ENCODE measurements at places on chromosomes 12 and 14. TPM values are rescaled to one million over a fixed set of nuclear protein-coding genes. Genes with fewer than 3 reads are reported as not detected.

CD163L1 gene
- total RNA-seq: 0.22 TPM

DNA sequence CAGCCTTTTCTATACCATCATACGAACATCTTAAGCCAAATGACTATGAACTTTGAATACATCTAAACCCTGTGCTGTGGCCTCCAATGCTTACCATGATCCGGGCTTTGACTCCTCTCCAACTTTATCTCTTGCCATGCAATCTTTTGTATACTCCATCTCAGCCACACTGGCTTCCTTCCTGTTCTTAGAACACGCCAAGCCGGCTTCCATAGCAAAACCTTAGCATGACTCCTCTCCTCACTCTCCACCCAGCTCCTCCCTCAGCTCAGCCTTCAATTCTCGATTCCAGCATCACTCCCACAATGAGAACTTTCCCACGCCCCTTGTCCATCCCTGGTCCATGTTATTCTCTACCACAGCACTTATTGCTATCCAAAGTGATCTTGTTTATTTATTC is 228.3 kb downstream of the NTF3 start:
- H3K36me3 ChIP-seq: no peaks in the 10 kb centered on the region
- H3K4me3 ChIP-seq: no peak overlapping the region
- DNase-seq: no peak
- H3K27me3 ChIP-seq: no peaks in the 10 kb centered on the region

GRCh38 chr14:105742531-105742848 is 216.1 kb downstream of the TMEM121 start:
- H3K36me3 ChIP-seq: no peaks in the 10 kb centered on the region
- no peaks in the 10 kb centered on the region for H3K27me3 ChIP-seq
- DNase-seq: no peak

DNA sequence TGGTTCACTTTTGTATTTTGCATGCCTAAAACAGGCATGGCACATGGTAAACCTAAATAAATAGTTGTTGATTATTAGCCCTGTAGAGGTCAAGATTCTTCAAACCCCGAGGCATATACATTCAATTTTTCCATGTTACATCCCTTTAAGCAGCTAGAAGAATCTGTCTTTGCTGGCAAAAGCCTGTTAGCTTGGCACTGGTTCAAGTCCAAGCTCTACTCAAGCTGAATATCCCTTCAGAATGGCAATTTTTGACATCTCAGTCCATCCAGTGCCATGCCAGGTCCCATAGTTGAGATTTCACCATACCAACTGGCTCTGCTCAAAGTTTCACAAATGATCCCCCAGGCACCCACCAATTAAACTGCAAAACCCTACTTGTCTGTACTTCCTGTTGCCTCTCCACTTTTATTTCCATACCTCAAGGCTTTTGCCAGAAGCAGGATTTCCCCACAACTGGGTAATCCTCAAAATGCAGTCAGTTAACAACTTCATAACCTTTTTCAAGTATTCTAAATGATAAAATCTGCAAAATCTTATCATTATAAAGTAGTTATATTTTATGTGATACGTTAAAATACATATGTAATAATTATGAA is 9.0 kb upstream of the DCN start:
- no peak overlapping the region for H3K27ac ChIP-seq
- DNase-seq: no peak
- H3K36me3 ChIP-seq: no peaks in the 10 kb centered on the region
- no peak overlapping the region for H3K4me3 ChIP-seq

GRCh38 chr12:34190054-34190453 is 167.8 kb downstream of the ALG10 start:
- no peak for DNase-seq
- H3K27ac ChIP-seq: no peak overlapping the region
- no peaks in the 10 kb centered on the region for H3K36me3 ChIP-seq
- H3K27me3 ChIP-seq: no peaks in the 10 kb centered on the region
- H3K4me3 ChIP-seq: no peak overlapping the region

DNA sequence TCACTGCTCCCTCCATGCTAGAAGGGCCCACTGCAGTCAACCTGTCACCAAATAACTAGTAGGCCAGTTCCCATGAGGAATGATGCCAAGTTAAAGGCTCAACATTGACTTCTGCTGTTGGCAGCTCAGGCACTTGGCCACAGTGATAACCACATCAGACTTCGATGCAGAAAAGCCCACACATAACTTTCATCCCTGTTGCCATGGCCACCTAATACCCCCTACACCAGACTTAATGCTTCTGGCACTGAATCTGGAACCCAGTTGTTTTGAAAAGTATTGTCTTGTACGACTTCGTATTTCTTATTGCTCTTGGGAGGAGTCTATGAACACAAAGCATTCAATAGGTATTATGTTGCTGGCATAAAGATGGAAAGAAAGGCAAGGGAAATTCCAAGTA is 44.3 kb upstream of the HELB start:
- peaks cover 3% of the 10 kb centered on the region for H3K4me1 ChIP-seq
- no peak overlapping the region for H3K27ac ChIP-seq
- H3K36me3 ChIP-seq: no peaks in the 10 kb centered on the region
- no peak overlapping the region for H3K4me3 ChIP-seq

- no peaks in the 10 kb centered on the region for H3K27me3 ChIP-seq
- DNase-seq: no peak
- no peak overlapping the region for H3K4me3 ChIP-seq
Measured at GRCh38 chr12:105993766-105994555, 144.8 kb downstream of the NUAK1 start.

DNA sequence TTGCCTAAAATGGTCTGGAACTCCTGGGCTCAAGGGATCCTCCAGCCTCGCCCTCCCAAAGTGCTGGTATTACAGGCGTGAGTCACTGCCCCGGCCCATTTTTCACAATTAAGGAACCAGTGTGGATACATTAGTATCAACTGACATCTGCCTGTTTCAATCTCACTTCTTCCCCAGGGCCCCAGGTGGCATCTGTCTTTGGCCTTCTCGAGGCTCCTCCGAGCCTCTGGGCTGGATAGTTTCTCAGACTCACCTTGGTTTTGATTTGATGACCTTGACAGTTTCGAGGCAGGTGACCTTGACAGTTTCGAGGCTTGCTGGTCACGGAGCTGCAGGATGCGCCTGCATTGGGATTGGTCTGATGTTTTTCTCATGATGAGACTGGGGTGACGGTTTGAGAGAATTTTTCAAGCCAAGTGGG is 41.0 kb upstream of the NCOR2 start:
- no peak for DNase-seq
- peaks cover 9% of the 10 kb centered on the region for H3K4me1 ChIP-seq
- no peak overlapping the region for H3K4me3 ChIP-seq
- H3K27ac ChIP-seq: no peak overlapping the region

ATP5MC2 gene
- 401 TPM for total RNA-seq

DNA sequence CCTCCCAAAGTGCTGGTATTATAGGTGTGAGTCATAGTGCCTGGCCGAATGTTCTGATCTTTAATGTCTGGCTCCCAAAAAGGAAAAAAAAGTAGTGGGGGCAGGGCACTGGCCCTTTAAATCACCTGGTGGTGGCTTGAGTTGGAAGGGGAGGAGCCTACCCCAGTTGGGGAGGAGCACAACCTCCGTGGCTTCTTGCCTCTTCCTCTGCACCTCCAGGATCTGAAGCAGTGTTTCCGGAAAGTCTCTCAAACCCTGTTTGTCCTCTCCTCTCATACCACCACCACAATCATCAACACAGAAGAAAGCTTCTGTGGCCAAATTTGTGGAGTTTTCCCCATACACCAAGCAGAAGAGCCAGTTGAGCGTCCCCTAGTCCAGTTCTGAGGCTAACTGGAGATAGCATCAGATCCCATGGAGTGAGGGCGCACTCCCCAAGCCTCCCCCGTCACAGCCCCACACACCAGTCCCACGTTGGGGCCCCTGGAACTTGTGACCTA is 24.3 kb upstream of the RCOR1 start:
- peaks cover 4% of the 10 kb centered on the region for H3K4me1 ChIP-seq
- H3K36me3 ChIP-seq: no peaks in the 10 kb centered on the region
- H3K4me3 ChIP-seq: no peak overlapping the region
- DNase-seq: no peak
- H3K27ac ChIP-seq: no peak overlapping the region
- no peaks in the 10 kb centered on the region for H3K27me3 ChIP-seq

DNA sequence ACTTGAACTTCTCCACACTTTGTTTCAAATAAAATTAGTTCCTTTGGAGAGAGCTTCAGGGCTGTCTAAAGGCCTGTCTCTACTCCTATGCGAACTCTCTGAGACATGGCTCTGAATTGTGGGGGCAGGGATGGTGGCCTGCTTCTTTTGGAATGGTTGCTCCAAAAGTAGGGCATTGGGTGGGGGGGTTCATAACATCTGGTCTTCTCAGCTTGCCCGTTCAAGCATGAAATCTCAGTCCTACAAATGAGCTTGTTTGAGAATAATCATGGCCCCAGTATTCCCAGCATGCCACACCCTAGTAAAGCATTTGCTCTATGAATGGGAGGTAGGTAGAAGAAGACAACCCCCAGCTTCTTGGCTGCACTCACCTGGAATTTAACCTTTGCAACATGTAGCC is 6.7 kb downstream of the GPR135 start:
- no peaks in the 10 kb centered on the region for H3K36me3 ChIP-seq
- no peak overlapping the region for H3K27ac ChIP-seq
- H3K4me3 ChIP-seq: no peak overlapping the region
- peaks cover 3% of the 10 kb centered on the region for H3K27me3 ChIP-seq
- DNase-seq: no peak

DNA sequence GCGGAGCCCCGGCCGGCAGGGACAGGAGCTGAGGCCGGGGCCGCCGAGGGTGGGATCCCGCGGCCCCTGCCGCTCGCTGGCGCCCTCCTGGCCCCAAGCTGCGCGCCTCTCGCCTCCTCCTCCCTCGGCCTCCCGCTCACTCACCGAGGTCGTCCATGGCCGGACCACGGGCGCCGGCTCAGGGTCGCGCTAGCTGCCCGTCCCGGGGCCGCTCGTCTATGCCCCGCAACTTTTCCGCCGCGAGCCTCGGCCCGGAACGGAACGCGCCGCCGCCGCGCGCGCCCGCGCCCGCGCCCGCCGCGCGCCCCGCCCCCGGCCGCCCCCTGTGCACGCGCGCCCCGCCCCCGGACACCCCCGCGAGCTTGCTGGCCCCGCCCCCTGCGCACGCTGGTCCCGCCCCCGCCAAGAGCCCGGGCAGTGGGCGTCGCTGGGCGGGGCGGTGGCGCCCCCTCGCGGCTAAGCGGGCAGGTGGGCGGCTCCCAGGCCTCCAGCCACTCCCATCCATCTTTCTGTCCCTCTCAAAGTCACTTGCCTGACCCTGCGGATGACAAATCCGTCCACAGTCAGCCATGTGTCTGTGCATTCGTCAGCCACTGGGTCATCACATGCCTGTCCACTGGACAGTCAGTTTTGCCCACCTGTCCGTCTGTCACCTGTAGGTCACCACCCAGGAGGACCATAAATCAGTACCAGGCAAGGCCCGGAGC is at the start of gene PXN:
Gene PXN, minus strand, starts transcription at position 258 of the 707 bp plus-strand sequence. Its CDS starts 101 bp downstream, at position 157.
- H3K27ac ChIP-seq: peak within 1 kb of the TSS; percentile 83
- H3K36me3 ChIP-seq: no peaks in the 10 kb centered on the region
- H3K4me1 ChIP-seq: peaks cover 21% of the 10 kb centered on the region
- DNase-seq: peak; percentile 97
- peak within 1 kb of the TSS; percentile 79 for H3K4me3 ChIP-seq
- H3K27me3 ChIP-seq: no peaks in the 10 kb centered on the region

DNA sequence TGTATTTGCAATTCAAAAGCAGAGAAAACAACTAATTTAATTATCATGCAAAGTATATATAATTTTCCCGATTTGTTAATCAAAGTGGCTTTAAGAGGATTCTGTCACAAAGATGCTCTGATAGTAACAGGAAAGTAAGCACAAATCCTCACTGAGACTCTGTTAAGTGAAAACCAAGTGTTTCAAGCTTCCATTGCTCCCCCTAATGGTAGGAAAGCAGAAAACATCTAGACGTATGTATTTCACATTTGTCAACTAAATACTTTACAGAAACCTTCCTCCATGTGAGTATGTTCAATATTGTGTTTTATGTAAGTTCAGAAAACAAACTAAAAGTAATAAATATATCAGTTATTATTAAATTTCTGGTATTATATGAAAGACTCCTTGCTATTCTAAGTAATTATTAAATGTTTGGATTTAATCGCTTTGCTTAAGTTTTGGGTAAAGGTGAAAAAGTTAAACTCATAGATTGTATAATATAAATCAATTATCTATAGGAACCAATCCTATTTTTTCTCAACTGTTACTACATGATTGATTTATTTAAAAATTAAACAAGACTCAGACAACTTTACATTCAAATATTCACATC is 1.5 kb upstream of the NTS start:
- H3K27me3 ChIP-seq: no peaks in the 10 kb centered on the region
- H3K27ac ChIP-seq: no peak overlapping the region
- peaks cover 6% of the 10 kb centered on the region for H3K4me1 ChIP-seq
- no peak overlapping the region for H3K4me3 ChIP-seq

PTPN11 gene
- 133 TPM for total RNA-seq

DNA sequence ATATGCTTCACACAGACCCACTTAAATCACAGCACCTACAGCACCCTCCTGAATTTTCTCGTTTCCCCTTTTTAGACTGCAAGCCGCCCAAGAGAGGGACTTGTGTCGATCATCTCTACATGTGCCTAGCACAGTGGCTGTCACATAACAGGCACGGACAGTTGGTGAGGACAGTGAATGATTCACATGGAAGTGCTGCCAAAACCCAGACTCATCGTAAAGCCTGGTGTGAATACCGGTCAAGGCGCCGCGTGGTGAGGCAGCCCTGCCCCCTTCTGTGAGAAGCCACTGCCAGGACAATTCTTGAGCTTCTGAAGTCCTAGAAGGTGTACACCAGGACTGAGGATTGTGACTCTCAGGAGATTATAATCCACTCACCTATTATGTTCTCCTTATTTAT is 44.3 kb downstream of the ATG2B start:
- H3K4me1 ChIP-seq: no peaks in the 10 kb centered on the region
- no peak overlapping the region for H3K27ac ChIP-seq
- DNase-seq: no peak
- no peaks in the 10 kb centered on the region for H3K27me3 ChIP-seq
- no peak overlapping the region for H3K4me3 ChIP-seq

- no peak overlapping the region for H3K27ac ChIP-seq
- H3K4me3 ChIP-seq: no peak overlapping the region
- peaks cover 6% of the 10 kb centered on the region for H3K36me3 ChIP-seq
- no peaks in the 10 kb centered on the region for H3K27me3 ChIP-seq
- DNase-seq: no peak
Measured at GRCh38 chr14:105859717-105860614, 333.6 kb downstream of the TMEM121 start.

DNA sequence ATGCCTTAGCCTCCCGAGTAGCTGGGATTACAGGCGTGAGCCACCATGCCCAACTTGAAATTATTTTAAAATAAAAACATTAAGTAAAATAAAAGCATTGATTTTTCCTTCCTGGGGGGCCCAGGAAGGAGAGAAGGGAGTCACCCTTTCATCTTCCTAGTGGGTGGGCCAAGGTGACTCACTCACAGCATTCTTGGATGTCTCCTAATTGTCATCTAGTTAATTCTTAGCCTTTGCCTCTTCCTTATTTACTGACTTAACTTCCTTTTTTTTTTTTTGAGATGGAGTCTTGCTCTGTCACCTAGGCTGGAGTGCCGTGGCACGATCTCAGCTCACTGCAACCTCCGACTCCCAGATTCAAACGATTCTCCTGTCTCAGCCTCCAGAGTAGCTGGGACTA is 29.2 kb downstream of the TMEM120B start:
- no peaks in the 10 kb centered on the region for H3K4me1 ChIP-seq
- H3K36me3 ChIP-seq: no peaks in the 10 kb centered on the region
- no peak for DNase-seq
- no peak overlapping the region for H3K27ac ChIP-seq
- H3K4me3 ChIP-seq: no peak overlapping the region
- no peaks in the 10 kb centered on the region for H3K27me3 ChIP-seq

TMEM121 gene
- total RNA-seq: not detected
